ENCODE measurements at places on chromosomes 5 and 9. TPM values are rescaled to one million over a fixed set of nuclear protein-coding genes. Genes with fewer than 3 reads are reported as not detected.

DNA sequence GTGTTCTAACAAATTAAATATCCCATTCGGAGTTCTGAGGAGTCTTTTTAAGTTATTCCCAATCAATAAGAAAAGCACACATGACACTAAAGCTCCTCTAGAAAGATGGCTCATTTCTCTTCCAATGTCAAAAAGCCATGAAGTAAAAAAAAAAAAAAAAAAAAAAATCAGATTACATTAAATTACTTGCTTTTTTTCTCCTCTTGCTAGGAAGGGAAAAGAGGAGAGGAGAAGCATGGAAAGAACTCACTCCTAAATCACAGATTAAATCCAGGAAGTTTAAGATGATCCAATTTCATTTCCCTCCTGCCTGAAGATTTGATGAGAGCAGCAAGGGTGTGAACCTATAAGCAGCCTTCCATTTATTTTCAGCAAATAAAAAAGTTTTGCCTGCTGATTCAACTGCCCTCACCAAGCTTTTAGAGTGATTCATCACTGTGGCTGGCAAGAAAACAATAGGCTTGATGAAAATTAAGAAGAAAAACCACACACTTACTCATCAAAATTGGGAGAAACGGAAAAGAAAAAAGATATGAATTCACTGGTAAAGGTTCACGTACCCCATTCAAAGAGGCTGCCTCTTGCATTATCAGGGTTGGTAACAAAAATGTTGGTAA, 19.7 kb downstream of the MYO10 start:
- H3K4me3 ChIP-seq: no peak overlapping the region
- H3K27ac ChIP-seq: no peak overlapping the region
- no peaks in the 10 kb centered on the region for H3K4me1 ChIP-seq
- no peaks in the 10 kb centered on the region for H3K36me3 ChIP-seq
- H3K27me3 ChIP-seq: no peaks in the 10 kb centered on the region
- DNase-seq: no peak

- no peak for DNase-seq
- peaks cover 23% of the 10 kb centered on the region for H3K36me3 ChIP-seq
- no peak overlapping the region for H3K4me3 ChIP-seq
These were observed 1.3 kb upstream of the EXOSC2 start for GRCh38 chr9:130692321-130692720.

DNA sequence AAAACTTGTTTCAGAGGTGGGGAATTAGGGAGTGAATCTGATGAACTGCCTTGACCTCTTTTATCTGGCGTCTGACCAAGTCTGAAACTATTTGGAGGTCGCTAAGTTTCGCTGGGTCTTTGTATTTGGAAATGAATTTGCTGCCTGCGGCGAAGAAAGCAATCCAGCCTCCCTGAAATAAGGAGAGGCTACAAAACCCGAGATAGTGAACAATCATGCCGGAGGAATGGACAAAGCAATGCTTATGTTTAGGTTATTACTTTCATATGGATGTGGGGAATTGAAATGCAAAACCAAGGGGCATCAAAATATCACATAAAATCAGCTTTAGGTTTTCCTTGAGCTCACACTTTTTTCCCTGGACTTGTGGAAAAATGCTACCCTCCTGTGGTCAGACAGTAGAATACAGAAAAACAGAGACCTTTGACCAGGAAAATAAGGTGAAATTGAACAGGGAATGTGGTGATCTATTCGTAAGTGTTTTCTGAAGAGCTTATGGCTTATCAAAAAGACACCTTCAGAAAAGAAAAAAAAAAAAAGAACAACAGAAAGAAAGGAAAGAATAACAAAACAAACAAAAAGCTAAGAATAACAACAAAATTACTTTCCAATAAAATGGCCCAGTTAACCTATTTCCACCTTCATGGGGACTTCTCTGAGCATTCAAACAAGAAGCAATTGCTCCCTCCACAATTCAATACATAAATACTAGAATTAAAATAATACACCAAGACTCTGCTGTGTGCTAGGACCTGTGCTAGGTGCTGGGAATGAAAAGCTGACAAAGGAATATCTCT, 68.6 kb upstream of the DPYSL3 start:
- no peak overlapping the region for H3K27ac ChIP-seq
- no peaks in the 10 kb centered on the region for H3K27me3 ChIP-seq
- H3K4me1 ChIP-seq: no peaks in the 10 kb centered on the region
- no peak overlapping the region for H3K4me3 ChIP-seq
- H3K36me3 ChIP-seq: no peaks in the 10 kb centered on the region

DNA sequence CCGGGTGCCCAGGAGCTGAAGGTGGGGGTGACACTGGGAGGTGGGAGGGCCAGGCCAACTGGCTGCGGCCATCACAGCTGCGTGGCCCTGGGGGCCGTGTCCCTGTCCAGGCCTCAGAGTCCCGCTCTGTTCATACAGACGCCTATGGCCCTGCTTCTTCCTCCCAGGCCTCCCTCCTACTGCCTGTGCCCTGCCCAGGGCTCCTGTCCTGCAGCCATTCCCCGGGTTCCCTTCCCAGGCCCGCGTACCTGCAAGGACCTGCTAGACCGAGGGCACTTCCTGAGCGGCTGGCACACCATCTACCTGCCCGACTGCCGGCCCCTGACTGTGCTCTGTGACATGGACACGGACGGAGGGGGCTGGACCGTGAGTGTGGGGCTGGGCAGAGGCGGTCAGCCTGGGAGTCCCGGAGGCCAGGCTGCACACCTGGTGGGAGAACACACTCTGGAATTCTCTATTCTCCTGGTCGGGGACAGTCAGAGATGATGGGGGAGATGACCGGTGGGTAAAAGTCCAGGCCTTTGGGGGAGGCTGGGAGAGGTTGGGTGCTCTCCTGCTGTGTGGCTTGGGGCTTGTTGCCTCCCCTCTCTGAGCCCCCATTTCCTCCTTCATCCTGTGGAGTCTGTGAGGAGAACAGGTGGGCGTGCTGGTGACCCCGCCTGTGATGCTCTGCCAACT, 4.5 kb downstream of the FCN2 start:
- no peak overlapping the region for H3K4me3 ChIP-seq
- H3K27ac ChIP-seq: no peak overlapping the region
- H3K27me3 ChIP-seq: peaks cover 11% of the 10 kb centered on the region

DNA sequence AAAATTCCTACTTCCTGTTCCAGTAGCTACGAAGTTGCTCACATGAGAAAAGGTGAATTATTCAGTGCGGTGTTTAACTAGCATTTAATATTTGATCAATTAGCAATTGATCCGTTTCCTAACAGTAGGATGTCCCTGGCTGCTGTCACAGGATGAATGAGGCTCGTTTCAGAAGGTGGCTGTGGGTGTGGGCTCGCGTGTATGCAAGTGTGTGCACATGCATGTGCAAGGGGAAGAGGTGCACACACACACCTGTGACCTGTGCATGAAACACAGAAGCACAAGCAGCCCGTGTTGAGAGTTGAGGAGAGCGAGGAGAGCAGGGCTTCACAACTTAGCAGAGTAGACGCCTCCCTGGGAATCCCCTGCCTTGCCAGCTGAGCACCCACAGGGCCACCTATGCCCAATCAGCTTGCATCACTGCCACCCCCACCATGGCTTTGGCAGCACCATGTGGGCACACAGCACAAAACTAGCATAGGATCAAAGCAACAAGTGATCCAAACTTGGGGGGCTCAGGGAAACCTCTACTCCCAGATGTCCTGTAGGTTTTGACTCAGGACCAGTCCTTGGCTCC, 107.2 kb downstream of the C5orf15 start:
- no peak overlapping the region for H3K4me3 ChIP-seq
- H3K27me3 ChIP-seq: no peaks in the 10 kb centered on the region
- DNase-seq: no peak

- H3K27me3 ChIP-seq: no peaks in the 10 kb centered on the region
- no peak overlapping the region for H3K27ac ChIP-seq
- H3K4me1 ChIP-seq: peaks cover 31% of the 10 kb centered on the region
- H3K4me3 ChIP-seq: no peak overlapping the region
These were observed 46.8 kb downstream of the SLC1A3 start for GRCh38 chr5:36653044-36653705.

- no peak for DNase-seq
- H3K4me3 ChIP-seq: no peak overlapping the region
- H3K36me3 ChIP-seq: no peaks in the 10 kb centered on the region
These were observed 132.6 kb downstream of the MRPL36 start for GRCh38 chr5:1666812-1667588.

GRCh38 chr5:14925326-14925725, 53.7 kb upstream of the ANKH start:
- no peak overlapping the region for H3K4me3 ChIP-seq
- H3K27me3 ChIP-seq: no peaks in the 10 kb centered on the region
- DNase-seq: no peak
- no peaks in the 10 kb centered on the region for H3K36me3 ChIP-seq
- H3K27ac ChIP-seq: no peak overlapping the region
- H3K4me1 ChIP-seq: peaks cover 3% of the 10 kb centered on the region

- H3K4me1 ChIP-seq: no peaks in the 10 kb centered on the region
- no peak for DNase-seq
- H3K27me3 ChIP-seq: no peaks in the 10 kb centered on the region
These were observed 25.4 kb downstream of the BOD1 start for GRCh38 chr5:173591056-173591514.

IL13 gene
- polyA plus RNA-seq: not detected

NPR2 gene
- not detected for polyA plus RNA-seq

CTNND2 gene
- polyA plus RNA-seq: not detected

CAMK2A gene
- polyA plus RNA-seq: not detected

KCNV2 gene
- not detected for polyA plus RNA-seq

All from CD14-positive monocyte (primary cell).